ENCODE measurements at places on chromosomes 13 and 19.

- DNase-seq, result no peak
These were observed 297.8 kb downstream of the OXGR1 start for GRCh38 chr13:96696389-96696900.

DNA sequence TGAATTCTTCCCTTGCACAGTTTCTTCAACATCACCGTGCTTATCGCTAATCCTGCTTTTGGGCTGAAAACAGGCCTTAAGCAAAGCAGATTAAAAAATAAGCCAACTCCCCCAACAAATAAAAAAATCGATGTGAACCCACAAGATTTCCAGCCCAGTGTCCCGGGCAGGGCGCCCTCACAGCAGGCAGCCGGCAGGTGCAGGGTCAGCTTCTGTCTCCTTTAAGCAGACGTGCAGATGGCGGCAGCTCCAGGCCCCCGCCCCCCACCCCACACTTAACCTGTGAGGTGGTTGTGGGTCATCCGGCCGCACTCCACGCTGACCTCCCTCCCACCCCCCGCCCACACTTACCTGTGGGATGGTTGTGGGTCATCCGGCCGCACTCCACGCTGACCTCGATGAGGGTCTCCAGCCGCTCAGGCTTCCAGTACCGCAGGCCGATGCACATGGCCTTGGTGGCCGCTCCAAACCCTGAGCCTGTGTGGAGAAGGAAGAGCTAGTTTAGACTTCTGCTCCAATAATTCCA, 19.8 kb downstream of the ADPRHL1 start:
- DNase-seq, result no peak

DNA sequence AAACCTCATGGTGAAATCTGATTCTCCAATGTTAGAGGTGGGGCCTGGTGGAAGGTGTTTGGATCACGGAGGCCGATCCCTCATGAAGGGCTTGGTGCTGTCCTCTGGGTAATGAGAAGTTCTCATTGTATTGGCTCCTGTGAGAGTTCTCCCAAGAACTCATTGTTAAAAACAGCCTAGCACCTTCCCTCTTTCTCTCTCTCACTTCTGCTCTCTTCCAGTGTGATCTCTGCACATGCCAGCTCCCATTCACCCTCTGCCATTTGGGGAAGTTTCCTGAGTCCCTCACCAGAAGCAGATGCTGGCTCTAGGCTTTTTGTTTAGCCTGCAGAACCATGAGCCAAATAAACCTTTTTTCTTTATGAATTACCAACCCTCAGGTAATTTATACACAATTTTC, 3.1 kb upstream of the SUCLA2 start:
- no peak for DNase-seq

DNA sequence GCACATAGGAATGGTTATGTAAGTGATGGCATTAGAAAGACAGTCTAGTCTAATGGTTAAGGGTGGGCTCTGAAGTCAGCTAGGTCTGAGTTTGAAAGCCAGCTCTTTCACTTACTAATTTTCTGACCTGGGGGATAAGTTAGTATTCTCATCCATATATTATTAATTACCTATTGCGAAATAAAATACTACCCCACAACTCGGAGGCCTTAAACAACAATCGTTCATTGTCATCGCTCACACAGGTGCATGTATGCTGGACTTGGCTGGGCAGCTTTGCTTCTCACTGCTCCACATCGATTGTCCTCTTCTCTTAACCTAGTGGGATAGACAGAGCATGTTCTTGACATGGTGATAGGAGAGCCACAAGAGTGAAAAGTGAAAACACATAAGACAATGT, 54.7 kb downstream of the TNFSF11 start:
- DNase-seq, result no peak

DNA sequence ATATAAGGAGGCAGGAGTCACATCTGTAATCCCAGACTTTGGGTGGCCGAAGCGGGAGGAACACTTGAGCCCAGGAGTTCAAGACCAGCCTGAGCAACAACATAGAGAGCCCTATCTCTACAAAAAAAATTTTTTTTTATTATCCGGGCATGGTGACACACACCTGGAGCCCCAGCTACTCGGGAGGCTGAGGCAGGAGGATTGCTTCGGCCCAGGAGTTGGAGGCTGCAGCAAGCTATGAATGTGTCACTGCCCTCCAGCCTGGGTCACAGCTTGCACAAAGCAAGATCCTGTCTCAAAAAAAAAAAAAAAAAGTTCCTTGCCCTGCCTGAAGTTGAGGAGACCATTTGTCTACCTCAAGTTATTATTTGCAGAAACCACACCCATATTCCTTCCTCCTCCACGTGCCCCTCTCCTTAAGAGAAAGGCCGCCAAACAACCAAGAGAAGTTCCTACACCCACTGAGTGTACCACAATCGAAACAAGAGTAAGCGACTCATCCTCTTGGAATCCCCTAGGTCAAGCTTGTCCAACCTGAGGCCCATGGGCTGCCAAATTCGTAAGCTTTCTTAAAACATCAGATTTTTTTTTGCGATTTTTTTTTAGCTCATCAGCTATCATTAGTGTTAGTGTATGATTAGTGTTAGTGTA, 2.2 kb downstream of the ABCC4 start:
- no peak for DNase-seq

DNA sequence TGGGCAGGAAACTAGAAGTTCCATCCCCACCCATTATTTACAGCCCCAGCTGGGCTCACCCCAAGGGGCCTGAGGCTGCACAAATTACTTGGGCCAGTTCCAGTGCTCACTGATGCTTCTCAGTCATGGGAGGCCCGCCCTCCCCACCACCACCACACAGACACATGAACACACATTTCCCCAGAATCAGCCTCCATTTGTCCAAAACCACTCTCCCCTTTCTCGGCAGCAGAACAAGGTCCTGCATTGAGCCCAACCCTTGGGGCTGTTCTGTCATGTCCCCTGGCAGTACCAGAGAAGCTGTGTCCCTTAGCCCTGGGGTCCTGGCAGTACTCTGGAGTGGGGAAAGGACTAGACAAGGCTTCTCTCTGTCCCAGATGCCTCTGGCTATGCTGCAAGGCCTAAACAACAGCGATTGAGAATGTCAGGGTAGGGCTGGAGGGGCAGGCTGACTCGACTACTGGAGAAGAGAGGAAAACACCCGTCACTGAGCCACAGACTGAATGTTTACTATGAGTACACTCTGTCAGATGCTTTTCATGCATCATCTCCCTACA, 21.8 kb downstream of the SAMD4B start:
- no peak for DNase-seq

DNA sequence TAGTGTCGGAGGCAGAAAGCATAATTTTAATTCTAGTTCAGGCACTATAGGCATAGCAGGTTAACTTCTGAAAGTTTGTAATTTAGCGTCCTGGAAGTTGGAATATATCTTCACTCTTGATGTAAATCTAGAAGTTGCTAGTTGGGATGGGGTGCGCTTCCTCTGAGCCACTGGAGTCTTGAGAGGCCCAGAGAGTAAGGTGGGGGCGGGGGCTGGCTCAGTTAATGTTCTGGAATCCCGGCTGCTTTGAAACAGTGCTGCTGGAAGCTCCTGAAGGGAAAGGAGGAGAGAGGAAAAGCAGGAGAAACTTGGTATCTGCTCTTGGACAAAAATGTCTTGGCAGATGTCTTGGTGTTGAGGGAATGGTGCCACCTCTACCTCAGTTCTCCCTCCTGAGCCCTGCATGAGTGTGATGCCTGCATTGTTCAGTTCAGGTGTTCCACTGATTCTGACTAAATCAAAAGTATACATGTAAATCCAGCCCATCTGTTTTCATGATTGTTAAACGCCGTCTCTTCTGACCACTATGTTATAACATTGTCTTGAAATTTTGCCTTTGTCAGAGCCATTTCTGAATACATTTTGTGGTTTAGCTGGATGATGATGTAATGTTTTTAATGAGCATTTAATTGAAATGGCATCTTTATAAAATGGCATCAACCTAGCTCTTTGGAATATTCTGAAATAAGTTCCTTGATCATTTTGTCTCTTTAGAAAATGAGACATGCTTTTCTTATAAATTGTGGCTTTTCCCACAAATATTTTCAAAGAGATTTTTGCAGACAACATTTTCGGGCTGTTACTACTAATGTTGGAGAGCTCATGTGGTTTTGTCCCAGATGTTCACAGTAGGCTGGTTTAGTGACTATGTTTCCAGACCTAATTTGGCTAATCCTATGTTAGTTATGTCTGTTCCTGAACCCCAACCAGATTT, 202.7 kb downstream of the SHISA2 start:
- DNase-seq, result no peak

DNA sequence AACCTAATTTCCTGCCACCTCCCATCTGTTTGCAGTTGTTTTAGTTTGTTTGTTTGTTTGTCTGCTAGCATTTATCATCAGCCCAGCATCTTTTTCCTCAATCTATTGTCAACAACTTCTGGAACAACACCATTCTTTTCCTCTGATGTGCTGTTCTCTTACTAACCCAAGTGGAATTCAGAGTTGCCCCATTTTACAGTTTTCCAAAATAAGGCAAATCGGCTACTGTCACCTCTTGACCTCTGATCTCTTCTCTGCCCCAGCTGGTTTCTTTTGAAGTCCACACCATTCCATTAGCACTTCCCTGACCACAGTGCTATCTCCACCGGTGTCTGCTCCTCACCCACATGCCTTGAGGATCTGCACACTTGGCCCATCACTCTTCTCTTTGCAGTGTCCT, 102.4 kb downstream of the EFNB2 start:
- no peak for DNase-seq

GRCh38 chr19:5907241-5907640, 2.6 kb downstream of the VMAC start:
- no peak for DNase-seq

GRCh38 chr19:2385053-2385721, 25.1 kb downstream of the TMPRSS9 start:
- DNase-seq, result no peak

DNA sequence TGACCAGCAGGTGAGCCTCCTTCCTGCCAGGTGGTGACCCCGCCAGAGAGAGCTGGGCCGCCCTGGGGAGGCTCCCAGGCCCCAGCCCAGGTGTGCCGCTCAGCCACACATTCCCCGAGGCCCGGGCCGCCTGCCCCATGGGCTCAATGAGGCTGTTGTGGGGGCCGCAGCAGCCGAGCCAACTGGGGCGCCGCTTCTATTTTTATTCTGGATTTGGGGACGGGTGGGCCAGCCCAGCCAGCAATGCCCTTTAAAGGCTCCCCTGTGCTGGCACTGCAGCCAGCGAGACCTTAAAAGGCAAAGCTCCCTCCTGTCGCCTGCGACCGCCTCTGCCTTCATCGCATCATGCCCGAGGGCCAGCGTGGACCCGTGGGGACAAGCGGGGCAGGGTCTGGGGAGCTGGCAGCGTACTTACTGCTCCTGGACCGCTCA, 17.7 kb upstream of the CRTC1 start:
- no peak for DNase-seq

DNA sequence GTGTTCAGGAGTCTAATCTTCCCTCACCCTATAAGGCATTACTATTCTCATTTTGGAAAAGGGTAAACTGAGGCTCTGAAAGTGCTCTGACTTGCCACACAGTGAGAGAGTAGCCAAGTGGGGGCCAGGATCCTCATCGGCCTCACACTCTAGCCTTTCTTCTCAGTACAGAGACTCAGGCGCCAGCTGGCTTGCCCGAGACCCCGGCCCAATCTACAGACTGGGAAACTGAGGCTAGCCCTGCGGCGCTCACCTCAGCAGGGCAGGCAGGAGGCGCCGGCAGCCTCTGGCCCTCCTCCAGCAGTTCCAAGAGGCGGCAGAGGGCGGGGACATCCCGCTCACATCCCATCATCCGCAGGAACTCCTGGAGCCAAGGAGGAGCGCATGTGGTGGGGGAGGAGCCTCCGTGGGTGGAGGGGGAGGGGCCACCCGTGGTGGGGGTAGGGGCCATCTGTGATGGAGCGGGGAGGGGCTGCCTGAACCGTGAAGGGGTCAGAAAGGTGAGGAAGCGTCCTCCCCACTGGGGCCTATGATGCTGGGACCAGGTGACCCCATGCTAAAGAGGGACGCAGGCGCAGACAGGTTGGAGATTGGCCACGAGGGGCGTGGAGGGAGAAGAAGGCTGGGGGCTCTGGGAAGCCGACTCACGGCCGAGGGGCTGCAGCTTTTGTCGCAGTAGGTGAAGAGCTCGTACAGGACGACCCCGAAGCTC, 8.7 kb upstream of the INSL3 start:
- no peak for DNase-seq

DNA sequence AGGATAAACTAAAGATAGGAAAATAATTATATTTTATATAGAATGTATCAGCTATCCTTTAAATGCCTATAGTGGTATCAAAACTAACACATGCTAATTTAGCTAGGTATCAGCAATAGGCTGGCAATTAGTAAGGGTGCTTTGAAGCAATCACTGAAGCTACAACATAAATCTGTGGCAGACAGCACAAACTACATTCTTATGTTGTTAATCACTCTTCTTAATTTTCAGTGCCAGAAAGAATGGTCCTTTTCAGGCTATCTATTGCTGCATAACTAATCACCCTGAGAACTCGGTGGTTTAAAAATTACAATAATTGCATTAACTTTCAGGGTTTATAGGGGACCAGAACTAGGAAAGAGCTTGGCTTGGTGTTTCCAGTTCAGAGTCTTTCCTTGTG, 963.1 kb downstream of the EFNB2 start:
- no peak for DNase-seq

DNA sequence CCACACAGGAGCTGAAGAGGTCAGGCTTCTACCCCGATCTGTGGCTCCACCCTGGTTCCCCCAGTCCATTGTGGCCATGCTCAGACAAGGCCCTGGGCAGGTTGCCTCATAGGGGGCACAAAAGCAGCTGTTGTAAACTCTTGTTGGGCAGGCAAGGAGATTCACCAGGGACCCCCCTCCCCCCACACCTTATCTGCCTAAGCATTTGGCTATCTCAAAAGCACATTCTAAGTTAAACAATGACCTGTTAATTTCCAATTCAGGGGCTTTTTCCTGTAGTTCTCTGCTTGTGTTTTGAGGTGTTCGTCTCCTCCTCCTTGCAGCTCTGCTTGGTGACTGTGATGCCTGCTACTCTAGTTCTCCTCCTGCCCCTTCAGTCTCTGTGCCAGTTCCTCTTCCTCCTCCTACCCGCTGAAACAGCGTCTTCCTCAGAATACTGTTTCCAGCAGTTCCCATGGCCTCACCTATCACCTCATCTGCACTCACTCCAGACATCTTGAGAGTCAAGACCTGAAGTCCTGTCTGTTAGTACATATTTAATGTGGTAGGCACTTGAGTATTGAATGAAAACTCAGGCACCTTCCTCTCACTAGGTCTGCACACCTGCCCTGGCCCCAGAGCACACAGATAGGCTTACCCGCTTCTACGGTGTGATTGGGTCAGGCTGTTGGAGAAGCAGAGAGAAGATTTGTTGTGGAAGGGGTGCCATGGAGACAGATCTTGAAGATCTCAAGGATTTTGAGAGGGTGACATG, 31.7 kb downstream of the SPATA13 start:
- DNase-seq, result no peak

Data from stimulated activated CD4-positive, alpha-beta T cell treated with anti-CD3 and anti-CD28 coated beads, Interleukin-12 subunit alpha, Interleukin-12 subunit beta, amount 100 ng/mL, for 4 hours (primary cell).